Right hindlimb (tissue), 1 donor: ENCODE measurements at places on chromosomes 2 and 18.
A peak's percentile ranks its signal among the peaks of the same experiment; 100 is the strongest.

DNA sequence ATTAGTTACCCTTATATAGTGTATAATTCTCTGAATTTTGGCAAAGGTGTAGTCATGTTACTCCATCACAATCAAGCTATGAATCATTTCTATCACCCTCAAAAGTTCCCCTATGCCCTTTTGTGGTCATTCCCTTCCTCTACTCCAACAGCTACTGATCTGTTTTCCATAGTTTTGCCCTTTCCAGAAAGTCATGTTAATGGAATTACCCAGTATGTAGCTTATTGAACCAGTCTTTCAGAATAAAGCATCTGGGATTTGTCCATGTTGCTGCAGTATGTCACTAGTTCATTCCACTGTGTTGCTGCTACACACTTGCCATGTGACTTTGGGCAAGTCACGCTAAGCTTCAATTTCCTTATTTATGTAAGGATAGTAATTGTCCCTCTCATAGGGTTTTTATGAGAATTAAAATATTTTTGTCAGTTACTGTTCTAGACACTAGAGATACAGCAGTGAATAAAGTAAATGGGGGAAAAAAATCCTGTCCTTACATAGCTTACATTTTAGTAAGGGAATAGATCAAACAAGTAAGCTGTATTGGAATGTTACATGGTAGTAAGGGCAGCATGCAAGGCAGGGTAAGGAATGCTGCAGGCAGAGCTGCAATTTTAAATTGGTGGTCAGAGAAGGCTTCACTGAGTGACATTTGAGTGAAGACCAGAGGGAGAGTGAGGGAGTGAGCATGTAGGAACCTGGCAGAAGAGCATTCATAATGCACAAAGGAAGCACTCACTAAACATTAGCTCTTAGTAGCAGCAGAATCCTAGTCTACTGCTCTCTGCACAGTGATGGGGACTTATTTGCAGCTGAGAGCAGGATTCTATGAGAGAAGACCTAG, 80.3 kb upstream of the TSPYL6 start:
- DNase-seq = no peak

- DNase-seq = no peak
Observed at GRCh38 chr18:8654503-8655451, 45.5 kb downstream of the RAB12 start.

- DNase-seq = no peak
Observed at GRCh38 chr18:42028247-42028832, 73.3 kb downstream of the PIK3C3 start.

GRCh38 chr2:61822255-61822654, 31.6 kb downstream of the FAM161A start:
- DNase-seq = no peak

GRCh38 chr2:186486651-186487647, 889 bp downstream of the ZC3H15 start:
- DNase-seq = no peak

DNA sequence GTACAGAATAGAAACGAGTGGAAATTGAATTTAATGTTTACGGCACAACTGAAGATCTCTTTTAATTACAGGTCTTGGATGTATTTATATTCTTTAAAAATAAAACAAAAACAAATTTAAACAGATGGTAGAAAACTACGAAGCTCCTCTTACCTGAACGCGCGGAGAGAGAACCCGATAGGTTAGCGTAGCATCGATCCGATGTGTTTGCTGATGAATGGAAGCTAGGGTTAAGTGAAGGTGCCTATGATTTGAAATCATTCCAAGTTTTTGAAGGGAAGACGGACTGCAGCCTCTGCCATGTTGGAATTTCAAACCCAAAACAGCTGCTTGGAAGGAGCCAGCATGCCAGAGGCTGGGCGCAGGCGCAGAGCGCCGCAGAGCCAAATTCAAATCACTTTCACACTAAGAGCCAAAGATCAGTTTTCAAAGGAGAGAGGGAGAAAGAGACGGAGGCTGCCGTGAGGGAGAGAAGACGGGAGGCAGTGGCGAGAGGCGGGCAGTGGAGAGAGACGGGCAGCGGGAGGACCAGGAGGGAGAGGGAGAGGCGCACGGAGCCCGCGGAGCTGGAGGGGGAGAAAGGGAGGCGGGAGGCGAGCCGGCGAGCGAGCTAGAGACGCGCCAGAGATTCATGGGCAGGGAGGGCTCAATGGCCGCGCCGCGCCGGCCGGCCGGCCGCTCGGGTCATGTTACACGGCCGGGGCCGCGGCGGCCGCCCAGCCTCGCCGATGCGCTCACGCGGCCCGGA, at the start of gene FIGN:
Gene FIGN, minus strand, starts transcription at position 324 of the 748 bp plus-strand sequence. CDS start 1,081 bp downstream, outside the sequence.
- peak; percentile 84 for DNase-seq

GRCh38 chr2:70959851-70960832, 18.3 kb upstream of the ANKRD53 start:
- no peak for DNase-seq

DNA sequence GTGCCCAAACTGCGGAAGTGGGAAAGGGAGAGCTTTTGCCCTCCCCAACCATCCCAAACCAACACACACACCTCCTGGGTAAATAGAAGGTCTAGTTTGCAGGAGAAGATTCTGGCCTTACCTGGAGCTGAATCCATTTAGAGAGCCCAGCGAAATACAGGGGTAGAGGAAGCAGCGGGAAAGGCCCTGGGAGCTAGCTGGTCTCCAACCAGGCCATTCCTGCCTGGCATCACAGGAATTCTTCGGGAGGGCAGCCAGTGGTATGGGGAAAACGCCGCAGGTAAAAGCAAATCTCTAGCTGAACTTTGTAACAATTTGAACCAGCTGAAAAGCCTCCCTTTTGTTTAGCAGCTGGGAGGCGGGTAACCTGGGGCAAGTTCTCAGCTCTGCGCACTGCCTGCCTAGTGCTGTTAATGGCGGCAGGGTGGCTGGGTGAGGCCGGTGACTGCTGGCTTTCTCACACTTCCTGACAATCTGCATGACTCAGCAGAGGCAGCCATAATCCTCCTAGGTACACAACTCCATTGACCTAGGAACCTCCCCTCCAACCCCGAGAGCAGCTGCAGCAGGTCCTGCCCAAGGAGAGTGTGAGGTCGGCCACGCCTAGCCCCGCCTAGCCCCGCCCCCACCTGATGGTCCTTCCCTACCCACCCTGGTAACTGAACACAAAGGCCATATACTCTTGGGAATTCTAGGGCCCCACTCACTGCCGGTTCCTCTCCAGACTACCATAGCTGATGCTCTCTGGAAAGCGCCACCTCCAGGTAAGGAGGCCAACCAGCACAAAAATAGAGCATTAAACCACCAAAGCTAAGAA, 483.8 kb upstream of the REG3G start:
- DNase-seq = no peak

- no peak for DNase-seq
Observed at GRCh38 chr18:49855711-49856415, 42.5 kb upstream of the ACAA2 start.

DNA sequence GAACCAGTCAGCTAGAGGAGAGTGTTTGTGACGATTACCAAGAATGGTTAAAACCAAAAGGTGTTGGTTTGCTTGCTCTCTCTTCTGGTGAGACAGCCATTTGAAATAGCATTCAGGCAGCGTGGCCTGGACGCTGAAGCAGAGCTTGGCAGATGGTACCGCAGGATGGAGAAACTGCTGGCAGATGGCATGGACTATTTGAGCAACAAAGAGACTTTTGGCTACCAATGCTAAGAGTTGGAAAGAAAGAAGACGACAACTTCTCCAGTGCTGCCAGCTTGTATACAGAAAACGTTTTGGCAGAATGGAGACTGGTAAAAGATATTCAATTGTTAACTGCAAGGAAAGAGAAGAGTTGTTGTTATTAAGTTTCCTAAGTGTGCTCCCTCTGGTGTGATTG, 315.0 kb downstream of the PARD3B start:
- DNase-seq = no peak
